ENCODE measurements at places on chromosomes 3 and 15.

GRCh38 chr3:160092760-160093159 lies 104.1 kb downstream of the IL12A start:
- no peak for DNase-seq

DNA sequence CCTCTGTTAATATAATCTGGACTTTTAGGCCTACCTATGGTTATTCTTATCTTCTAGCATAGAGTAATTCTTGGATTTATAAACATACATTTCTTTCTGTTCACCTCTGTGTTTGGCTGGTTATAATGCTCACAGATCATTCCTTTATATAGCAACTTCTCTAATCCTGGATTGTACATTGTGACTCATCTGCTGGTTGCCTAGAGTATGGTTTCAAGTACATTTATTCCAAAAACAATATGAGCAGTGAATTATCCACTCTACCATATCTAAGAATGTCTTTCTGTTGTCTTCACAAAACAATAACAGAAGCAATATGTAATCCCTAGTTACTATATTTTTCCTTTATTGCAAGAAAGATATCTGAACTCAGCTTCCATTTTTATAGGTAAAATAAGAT lies 35.3 kb downstream of the FSIP1 start:
- no peak for DNase-seq

DNA sequence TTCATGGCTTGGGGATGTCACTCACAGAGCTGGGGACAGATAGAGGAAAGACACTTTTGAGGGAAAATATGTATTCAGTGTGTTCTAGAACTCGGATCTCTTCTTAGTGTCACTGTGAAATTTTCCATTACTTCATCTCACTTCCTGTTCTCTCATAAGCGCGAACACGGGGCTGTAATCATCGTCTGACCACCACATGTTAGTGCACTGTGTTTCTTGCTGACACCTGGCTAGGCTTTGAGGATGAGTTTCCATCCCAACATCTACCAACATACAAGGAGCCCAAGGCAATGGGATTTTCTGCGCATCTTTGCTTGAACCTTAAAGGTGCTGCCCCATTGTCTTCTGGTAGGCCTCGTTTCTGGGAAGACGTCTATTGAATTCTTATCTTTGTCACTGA lies 84.0 kb downstream of the LIPC start:
- no peak for DNase-seq

DNA sequence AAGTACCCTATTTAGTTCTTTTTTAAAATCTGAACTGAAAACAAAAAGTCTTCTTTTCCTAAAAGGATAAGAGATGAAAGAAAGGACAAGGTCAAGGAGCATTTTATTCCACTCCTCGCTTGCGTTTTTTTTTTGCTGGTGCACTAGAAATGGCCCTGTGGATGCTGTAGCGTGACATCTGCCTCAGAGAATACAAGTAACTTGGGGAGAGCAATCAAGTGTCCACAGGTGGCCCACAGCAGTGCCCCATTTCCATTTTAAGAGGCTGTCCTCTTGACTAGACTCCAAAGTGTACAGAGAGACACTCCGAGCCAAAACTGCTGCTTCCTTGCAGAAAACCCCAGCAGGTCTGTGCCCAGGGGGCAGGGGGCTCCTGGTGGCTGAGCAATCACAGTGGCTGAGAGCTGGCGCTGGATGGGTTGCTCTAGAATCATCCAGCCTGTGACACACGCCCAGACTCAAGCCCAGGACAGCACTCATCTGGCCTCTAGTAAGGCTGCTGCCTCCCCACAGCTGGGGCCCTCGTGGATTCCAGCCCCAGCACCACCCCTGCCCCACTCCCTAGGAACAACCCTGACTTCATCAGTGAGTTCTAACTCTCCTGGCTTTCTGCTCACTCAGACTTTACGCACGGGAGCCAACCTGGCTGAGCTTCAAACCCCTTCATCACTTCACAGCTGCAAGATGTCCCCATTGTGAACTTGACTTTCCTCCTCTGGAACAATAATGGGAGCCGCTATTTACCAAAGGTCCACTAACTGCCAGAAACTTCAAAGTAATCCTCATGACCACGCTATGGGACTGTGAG lies 71.1 kb upstream of the SPATA12 start:
- no peak for DNase-seq

GRCh38 chr3:68186733-68187132 lies 532.3 kb upstream of the SUCLG2 start:
- DNase-seq = no peak

- no peak for DNase-seq
Observed at GRCh38 chr3:181712226-181712552, 464 bp downstream of the SOX2 start.

DNA sequence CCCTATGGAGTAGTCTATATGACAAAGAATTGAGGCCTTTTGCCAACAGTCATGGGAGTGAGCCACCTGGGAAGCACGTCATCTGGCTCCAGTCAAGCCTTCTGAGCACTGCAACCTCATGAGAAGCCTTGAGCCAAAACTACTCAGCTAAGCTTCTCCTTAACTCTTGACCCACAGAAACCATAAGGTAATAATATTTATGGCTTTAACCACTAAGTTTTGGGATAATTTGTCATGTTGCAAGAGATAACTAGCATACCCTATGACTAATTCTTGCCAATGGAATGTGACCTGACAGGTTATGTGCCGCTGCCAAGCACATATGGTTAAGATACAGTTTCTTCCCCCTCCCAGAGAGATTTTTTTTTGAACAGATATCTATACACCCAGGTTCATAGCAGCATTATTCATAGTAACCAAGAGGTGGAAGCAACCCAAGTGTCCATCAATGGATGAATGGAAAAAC lies 11.8 kb upstream of the SLC6A11 start:
- no peak for DNase-seq

DNA sequence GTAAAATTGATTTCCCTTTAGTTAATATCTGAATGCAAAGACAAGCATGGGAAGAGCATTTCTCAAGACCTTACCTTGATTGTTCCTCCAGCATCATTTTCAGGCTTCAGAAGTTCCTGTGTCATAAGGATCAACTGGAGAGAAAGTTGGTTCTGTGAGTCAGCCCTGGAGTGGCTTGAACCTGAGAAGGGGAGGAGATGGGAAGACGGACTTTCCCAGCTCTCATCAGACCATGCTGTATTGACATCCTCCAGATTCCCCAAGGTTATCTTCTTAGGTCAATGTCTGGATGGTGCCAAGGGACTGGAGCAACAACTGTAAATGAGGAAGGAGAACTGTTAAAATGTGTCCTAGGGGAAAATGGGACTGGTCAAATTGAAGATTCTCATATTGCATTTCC lies 21.0 kb downstream of the RPSA start:
- DNase-seq = no peak

- no peak for DNase-seq
Observed at GRCh38 chr3:155555479-155556060, 189.3 kb downstream of the PLCH1 start.

- no peak for DNase-seq
Observed at GRCh38 chr15:60386615-60387014, 11.2 kb downstream of the ANXA2 start.

DNA sequence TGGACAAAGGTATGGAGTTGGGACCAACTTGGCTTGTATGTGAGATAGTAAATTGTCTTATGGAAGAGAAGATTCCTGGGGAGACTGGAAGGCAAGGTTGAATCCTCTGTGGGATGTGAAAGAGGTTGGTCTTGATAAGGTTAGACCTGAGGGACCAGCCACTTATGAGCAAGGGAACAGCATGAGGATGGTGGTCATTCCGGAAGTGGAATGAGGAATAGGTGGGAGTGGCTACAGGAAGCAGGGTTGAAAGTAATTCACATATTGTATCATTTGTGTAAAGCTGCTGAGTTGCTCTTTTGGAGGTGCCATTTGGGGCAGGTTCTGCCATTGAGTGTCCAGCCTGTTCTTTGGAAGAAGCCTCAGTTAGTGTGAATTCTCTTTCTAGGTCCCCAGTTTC lies 13.2 kb downstream of the USP13 start:
- DNase-seq = no peak

DNA sequence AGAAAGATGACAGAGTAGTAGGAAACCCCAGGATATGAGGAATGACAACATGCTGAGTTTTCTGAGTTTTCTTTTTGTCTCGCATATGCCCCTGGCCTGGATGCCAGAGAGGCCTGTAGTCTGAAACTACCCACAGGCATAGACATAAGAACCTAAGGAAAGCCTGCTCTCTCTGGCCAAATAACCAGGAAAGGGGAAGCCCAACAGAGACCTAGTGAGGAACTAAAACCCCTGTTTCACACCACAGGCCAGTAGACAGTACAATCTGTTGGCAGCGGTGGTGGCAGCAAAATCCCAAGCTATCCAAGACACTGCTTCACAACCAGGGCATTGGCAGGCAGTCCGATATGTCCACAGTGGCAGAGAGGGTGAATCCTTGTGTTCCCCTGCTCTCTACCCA lies 55.0 kb upstream of the DCP1A start:
- DNase-seq = no peak

DNA sequence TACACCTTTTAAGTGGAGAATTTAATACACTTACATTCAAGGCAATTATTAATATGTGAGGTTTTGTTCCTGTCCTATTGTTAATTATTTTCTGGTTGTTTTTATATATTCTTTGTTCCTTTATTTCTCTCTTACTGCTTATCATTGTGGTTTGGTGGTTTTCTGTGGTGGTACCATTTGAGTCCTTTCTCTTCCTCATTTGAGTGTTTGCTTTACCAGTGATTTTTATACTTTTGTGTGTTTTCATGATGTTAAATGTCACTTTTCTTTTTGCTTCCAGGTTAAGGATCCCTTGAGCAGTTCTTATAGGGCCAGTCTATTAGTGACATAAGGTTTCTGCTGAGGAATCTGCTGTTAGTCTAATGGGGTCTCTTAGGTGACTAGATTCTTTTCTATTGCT lies 116.5 kb downstream of the LRRK1 start:
- no peak for DNase-seq

DNA sequence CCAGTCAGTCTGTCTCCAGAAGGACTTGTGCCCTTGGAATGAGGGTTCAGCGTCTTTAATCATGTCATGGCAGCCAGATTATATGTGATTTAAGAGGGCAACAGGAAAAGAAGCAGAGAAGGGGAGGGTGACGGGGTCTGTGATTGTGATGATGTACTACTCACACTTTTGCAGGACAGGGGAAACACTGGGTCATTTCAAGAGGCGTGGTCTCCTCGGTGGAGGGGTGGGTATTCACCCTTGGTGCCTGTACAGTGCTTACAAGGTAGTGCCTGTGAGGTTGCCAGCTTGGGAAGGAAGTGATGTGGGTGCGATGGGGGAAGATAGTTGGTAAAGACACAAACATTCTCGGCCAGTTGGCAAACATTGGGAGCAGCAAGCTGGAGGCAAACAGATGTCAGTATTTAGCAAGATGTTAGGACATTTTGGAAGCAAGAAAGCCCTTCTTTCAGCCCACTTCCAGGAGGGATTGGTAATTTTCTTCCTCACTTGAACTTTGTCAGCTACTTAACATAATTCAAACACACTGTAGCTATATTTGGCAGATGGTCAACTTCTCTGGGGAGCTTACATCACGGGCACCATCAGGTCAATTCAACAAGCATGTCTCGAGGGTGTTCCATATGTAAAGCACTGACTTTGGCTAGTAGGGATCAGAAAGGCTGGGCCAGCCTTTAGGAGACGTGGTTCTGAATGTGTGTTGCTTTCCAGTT lies 71.4 kb upstream of the ROPN1 start:
- no peak for DNase-seq

DNA sequence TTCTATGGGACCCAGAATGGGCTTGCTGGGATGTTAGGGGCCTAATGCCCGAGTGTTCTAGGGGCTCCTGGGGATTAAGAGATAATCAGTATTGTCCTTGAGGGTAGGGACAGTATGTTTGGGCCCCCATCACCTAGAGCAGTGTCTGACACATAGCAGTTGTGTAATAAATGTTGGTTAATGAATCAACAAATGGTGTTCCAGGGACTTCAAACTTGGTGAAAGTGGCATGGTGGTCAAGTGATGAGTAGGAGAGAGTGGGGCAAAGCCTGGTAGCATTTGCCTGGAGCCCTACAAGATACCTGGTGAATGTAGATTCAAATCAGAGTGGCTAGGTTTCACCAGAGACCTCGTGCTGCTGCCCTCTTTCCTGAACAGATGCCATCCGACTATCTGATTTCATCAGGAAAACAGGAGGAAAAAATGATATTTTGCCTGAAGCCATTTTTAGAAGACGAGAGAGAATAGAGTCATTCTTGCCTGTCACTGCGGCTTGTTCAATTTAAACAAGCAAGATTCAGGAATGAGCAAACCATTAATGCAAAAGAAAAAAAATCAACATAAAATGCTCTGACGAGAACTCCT lies 117.3 kb downstream of the RPL22L1 start:
- no peak for DNase-seq

GRCh38 chr3:34995796-34996430 lies 643.4 kb upstream of the ARPP21 start:
- no peak for DNase-seq

DNA sequence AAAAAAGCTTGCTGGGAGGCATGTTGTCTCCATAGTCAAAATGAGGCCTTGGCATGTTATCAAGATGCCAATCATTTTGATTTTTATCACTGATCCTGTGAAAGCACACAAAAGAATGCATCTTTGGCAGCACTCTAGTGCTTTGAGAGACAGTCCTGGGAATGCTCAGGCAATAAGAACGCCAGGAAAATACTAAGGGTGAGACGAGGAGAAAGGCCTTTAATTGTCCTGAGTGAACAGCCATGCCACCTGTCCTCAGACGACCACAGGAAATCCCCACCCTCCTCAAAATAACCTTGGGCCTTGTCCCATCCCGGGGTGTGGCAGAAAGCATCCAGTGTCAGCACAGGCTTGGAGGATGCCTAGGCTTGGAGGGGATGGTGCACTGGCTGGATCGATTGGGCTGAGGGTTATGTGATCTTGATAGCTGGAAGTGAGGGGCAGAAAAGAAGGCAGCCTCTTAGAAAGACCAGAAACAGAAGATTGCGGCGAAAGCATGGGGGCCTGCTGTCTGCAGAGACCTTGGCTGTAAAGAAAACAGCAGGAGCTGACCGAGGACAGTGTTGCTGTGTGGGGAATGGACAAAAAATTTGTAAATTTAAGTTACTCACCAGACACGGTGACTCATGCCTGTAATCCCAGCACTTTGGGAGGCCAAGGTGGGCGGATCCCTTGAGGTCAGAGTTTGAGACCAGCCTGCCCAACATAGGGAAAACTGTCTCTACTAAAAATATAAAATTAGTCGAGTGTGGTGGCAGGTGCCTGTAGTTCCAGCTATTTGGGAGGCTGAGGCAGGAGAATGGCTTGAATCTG lies 7.3 kb downstream of the TMEM158 start:
- DNase-seq = no peak

DNA sequence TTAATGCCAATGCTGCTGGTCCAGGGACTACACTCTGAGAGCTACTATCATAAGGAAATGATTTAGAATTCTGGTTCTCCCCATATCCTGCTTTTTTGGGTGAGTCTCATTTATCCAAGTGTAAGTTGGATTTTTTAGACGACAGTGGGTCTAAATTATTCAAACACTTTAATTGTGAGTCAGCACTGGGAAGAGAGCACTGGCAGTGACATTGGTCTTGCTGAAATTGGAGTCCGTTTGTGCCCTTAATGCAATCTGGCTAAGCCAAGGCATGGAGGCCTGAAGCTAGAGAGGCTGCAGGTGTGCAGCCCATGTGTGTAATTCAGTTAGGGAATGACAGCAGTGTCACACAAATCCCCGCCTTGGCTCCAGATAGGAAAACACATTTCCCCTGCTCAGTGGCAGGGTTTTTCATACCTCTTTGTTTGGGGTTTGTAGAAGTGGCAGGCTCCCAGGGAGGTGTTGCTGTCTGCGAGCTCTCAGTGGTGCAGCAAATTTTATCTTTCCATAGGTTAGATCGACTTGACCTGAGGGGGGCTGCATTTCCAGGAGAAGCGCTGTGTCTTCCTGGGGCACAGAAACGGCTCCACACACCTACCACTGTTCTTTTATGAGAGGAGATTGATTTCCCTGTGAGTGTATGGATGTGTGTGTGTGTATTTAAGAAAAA lies 197.7 kb downstream of the CD47 start:
- no peak for DNase-seq

- DNase-seq = no peak
Observed at GRCh38 chr3:37171144-37171543, 3.2 kb downstream of the LRRFIP2 start.
